Activated CD4-positive, alpha-beta T cell treated with anti-CD3 and anti-CD28 coated beads, Interleukin-2, amount 10 ng/mL, durations not matched to agents 7 days and 5 days (primary cell): ENCODE measurements at places on chromosomes 7 and 10. TPM values are rescaled to one million over a fixed set of nuclear protein-coding genes. Genes with fewer than 3 reads are reported as not detected.

DNA sequence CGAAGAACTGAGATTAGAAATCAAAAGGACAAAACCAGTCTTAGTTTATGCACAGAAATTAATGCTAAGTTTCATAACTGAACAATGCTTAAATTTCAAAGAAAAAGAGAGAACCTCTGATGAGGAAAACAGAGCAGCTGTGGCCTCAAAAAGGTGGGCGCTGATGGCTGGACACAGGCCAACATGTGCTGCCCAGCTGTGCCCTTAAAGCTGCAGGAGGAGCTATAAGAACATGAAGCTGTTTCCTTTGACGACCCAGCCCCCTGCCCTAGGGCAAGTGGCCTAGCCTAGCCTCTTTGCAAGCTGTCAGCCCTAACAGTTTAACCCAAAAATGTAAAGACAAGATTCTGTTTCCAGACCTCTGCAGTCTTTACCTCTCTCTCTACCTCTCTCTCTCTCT lies 107.7 kb downstream of the GRID1 start:
- no peak for DNase-seq

GRCh38 chr7:81811956-81812865 lies 42.4 kb upstream of the HGF start:
- DNase-seq = no peak

CRYGN gene
- not detected for total RNA-seq

FAM237B gene
- not detected for total RNA-seq
